Activated CD4-positive, alpha-beta T cell treated with anti-CD3 and anti-CD28 coated beads, Interleukin-2, amount 50 U/mL, for 48 hours (primary cell): ENCODE measurements at places on chromosomes 7 and 10.

DNA sequence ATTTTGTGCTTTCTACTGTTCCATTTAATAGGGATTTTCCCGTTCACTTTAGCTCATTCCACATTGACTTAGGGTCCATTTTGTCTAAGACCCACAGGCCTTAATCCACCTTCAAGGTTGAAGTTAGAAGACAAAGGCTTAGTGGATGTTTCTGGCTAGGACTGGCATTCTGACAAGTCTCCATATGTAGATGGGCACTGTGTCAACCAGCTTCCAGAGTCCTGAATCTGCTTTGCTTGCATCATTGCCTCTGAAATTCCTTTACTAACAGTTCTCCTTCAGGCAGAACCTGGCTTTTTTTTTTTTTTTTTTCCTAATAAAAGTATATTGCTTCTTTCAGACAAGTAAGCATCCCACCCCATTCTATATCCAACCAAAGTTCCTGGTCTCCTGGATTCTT is 69.6 kb upstream of the PDCD4 start:
- DNase-seq: no peak

DNA sequence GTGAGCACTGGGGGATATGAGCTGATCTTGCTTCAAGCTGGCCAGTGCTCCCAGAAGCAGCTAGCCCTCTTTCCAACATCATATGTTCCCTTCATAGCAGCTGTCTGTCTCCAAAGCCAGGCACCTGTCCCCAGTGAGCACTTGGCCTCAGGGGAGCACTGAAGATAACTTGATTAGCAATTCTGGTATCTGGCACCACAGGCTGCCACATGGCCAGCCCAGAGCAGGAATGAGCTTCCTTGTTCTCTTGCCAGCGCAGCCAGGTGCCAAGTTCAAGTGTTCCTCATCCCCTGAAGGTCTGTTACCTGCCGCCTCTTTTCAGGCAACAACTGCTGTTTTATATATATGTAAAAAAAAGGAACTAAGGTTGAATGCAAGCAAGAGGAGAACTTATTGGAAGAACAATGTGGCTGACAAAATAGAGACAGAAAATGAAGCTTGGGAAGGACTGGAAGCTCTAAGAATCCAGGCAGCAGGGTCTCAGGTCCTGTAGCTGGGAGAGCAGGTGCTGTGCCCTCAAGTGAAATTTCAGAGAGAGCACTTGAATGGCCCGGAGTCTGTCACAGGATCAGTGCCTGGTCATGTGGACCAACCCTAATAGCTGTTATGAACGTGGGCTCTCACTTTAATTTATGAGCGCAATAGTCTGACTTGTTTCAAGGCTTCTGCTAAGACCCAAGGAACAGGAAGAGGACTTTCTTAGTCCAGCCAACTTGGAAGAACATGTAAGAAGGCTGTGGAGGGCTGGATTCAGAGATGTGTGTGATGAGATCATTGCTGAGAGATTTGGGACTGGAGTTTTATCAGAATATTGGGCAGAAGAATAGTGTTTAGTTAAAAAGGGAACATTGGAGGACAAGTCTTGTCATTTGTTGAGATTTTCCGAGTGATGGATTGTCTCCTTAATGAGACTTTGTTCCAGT is 267.2 kb downstream of the GLRX3 start:
- DNase-seq: no peak

DNA sequence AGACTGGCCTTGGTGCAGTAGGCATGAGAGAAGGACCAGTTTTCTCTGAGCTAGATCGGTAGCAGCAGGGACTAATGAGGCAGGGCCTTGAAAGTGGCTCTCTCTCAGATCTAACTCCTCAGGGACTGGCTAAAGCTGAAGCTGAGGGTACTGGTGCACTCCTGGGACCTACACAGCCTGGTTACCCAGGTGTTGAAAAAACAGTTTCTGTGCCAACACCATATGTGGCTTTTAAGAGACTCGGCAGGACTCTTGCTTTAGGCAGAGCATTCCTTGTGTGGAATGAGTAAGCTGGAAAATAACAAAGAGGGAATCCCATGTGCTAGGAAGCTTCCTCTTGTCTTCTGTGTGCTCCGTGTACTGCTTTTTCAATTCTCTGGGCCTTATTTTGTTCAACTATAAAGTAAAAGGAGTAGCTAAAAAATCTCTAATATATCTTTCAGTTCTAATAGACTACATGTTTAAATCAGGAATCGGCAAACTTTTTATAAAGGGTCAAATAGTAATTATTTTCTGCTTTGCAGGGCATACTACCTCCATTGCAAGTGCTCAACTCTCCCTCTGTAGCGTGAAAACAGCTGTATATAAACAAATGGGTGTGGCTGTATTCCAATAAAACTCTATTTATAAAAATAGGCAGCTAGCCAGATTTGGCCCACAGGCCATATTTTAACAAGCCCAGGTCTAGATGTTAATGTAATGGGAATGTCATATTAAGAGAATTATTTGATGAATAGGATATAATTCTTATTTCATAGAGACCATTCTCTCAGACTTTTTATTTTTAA is 186.1 kb upstream of the KAT6B start:
- DNase-seq: no peak

GRCh38 chr10:1571587-1572237 is 165.6 kb downstream of the ADARB2 start:
- no peak for DNase-seq

- no peak for DNase-seq
Observed at GRCh38 chr10:131806646-131807317, 94.0 kb upstream of the PPP2R2D start.

- DNase-seq: no peak
Observed at GRCh38 chr7:113044394-113044793, 42.2 kb downstream of the GPR85 start.

DNA sequence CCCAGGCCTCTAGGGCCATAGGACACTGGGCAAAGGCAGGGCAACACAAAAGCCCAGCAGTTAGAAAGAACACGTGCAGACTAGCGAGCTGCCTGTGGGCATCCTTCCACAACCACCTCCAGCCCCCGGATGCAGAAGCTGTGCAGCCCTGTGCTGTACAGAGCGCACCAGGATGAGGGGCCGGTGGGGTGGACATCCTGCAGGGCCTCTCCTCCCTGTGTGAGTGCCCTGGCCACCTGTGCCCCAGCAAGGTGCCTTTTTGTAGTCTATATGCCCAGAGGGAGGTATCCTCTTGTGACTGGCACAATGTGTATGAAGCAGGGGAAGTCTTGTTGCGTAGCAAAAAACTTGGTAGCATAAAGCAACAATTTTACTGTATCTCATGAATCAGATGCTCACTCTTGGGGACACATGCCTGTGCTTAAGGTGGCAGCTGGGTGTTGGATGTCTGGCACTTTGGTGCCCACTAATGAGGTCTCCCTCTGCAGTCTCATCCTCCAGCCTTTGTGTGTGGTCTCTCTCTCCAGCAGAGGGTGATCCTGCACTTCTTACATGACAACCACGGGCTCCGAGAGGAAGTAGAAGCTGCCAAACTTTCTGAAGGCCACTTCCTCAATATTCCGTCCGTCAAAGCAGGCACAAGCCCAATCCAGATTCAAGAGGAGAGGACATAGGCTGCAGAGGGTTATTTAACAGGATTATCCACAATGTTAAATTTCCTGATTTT is 8.7 kb downstream of the NCAPG2 start:
- DNase-seq: no peak

DNA sequence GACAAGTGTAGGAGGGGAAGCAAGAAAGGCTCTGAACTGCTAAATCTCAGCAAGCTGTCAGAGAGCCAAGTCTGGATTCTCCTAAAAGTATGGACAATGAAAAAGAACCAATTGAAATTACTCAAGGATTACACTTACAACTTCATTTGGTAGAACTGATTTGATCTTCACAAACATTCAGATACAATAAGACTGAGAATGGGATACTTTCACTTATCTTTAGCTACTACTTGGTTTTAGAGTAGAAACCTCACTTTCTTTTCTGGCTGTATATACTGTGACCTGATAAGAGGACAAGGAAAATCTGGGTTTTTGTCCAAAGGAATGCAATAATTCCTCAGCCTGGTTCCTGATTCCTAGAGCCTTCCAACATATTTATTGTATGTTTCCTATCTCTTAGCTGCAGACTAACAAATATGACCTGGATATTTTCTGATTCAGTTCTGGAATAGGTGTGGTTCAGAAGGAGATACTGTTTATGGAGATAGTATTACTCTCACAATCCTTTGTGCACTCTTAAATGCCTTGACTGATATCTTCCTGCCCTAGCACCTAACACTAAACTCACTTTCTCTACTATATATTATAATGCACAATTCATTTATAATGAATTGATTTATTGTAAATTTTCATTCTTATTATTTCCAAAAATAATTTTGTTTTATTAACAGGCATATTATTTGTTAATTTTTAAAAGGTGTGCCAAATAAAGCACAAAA is 7.3 kb downstream of the SEMA3A start:
- no peak for DNase-seq

GRCh38 chr7:138886501-138886917 is 88.5 kb upstream of the ATP6V0A4 start:
- DNase-seq: no peak

DNA sequence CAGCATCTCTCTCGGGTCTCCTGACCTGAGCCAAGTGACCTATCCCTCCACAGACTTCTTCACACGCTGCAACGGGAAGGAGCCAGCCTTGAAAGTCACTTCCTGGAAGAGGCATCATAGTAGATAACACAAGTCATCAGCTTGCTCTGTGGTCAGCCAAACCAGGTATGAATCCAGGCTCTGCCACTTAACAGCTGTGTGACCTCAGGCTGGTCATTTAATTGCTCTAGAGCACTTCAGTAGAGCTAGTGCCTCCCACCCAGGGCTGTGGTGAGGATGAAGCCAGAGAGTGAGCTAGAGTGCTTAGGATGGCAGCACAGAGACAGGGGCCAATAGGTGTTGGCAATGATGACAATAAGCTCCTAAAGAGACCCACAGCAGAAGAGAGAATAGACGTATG is 247.7 kb upstream of the ZMIZ1 start:
- no peak for DNase-seq

- no peak for DNase-seq
Observed at GRCh38 chr10:126122881-126123280, 226.5 kb downstream of the FANK1 start.

GRCh38 chr10:28711776-28712175 is 34.5 kb downstream of the BAMBI start:
- no peak for DNase-seq
